Lung (tissue), 17 donors: ENCODE measurements at places on chromosomes 3 and 15.

DNA sequence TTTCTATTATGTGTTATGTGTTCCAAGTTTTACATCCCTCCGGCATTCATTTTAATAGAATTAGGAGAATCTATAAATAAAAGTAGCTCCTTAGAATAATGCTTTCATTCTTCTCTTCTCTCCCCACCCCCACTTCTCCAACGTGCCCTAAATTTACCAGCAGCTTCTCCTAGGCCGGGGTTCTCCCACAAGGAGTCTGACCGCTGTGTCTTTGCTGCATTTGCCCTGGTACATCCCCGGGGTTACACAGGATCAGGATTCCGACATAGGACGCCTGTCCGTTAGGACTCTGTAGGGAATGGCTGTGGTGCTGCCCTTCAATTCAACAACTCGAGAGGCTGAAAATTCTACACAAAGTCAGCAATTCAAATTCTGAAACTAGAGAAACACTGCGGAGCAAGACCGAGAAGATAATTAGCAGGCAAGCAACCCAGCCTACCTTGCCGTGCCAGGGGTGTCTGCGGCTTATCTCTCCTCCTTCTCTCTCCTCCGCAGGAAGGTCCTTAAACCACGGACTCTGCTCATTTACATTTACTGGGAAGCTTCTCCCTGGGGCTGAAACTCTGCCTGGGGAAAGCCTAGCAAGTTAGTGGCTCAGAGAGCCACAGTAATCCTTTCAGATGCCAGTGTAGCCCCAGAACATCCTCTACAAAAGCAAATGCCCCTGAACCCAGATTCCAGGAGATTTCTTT, 18.8 kb downstream of the PCSK6 start:
- no peak for DNase-seq

DNA sequence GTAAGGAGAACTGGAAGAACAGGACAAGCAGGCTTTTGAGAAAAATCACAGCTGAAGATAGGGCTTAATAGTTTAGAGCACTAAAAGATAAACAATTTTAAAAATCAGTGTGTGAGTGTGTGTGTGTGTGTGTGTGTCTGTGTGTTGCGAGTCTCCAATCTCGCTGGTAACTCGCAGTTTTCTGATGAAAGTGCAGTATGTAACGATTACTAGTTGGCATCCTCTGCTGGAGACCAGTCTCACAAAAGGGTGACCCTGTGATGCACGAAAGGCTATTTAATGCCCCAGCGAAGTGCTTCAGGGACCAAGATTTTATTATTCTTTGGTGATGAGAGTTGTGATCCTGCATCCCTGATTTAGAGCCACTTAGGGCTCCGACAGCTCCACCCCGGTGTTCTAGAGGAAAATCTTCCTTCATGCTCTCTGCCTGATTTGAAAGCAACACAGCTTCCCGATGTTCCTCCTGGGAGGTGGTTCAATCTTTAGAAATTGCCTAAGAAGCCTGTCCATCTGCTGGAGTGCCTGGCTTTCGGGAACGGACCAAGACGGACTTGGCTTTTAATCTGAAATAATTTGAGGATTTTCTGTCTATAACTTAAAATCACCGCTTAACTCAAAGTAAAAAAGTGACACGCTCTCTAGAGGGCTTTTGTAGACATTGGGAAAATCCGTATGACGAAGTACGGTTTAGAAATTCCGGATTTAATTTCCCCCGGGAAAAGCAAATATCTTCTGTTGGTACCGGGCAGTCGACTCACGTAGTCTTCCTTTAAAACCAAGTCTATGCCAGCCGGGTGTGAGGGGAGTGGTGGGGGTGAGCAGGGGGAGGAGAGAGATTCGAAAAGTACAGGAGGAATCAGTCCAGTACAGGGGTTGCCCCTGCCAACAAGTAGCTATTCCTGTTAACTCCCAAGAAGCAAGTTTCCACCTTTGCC, 1.1 kb upstream of the ALCAM start:
- peak; percentile 72 for DNase-seq

DNA sequence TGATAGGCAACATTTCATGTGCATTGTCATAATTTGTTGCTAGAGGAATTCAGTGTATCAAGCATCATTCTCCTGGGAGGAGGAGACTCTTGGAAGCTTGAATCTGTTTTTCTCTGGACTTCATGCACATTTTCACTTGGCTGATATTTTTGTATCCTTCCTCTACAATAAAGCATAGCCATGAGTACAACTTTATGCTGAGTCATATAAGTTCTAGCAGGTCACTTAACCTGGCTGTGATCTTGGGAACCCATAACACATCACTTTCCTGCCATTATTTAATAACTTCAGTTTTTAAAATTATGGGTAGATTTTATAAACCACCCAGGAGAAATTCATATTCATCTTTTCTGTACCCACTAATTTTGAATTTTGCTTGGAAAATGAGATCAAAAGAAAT, 203.0 kb upstream of the CD96 start:
- no peak for DNase-seq

DNA sequence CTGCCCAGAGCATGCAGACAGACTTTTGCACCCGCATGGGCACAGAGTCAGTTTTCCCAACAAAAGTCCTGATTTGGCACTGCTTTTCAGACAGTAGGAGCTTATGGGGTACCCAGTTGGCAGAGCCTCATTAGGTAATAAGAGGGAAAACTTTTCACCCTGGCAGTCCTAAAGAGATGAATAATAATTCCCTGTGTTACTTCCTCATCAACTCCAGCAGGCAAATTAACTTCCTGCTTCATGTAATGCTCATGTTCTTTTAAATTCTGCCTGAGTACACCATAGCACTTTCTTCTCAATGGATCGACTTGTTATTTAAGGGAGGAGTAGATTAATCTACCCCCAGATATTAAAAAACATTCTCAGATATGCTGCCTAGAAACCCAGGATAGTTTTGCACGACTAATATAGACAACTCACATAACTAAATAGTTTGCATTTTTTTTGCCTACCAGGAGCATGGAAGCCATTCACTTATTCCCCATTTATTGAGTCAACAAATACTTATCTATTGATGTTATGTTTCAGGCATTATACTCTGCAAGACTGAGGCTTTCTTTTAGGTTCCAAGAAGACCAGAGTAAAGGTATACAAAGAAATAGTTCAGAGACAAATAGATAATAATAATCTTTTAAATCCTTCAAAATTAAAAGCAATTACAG, 214.5 kb downstream of the KCNMB2 start:
- DNase-seq: no peak

DNA sequence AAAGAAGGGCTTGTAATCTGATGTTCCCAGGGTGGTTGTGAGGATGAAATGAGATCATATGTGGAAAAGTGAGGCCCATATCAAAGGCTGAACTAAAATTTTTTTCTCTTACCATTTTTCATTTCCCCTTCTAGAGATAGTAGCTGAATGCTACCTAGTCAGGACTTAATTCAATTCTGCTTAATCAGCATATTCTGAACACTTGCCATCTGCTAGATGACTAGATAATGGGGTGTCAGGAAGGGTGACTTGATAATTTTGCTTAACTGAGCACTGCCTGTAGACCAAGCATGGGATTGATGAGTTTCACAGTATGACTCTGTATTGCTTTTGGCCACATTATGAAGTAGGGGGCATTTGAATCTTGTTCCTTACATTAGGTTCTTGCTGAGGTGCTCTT, 136.2 kb downstream of the CHST2 start:
- no peak for DNase-seq

GRCh38 chr3:184235381-184236032, 6.1 kb downstream of the VWA5B2 start:
- no peak for DNase-seq

DNA sequence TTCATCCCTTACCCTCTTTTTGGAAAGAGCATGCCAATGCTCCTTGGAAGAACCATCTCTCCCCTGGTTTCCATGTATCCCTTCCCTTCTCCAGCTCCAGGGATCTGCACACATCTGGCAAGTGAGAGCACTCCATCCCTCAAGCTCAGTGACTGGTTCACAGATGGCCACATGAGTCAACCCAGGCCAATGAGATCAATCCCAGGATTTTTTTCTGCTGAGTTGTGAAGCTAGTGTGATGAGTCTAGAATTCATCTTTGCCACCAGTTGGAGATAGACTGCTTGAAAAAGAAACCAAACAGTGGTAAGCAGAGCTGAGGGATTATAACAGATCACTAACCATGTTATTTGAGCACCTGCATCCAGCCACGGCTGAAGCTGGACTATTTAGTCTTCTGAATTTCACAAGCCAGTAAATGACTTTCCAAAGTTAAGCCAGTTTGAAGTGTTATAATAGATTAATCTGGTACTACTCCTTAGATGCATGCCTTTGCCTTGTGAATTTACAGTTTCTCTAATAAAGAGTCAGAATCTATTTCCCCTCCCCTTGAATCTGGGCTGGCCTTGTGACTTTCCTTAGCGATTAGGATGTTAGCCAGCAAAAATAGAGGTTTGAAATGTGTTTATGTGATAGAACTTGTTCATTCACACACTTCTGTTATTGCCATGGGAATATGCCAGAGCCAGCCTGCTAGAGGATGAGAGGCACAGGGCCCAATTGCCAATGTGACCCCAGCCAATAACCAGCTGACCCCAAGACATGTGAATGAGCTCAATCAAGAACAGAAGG, 159.8 kb downstream of the WNT5A start:
- DNase-seq: no peak

DNA sequence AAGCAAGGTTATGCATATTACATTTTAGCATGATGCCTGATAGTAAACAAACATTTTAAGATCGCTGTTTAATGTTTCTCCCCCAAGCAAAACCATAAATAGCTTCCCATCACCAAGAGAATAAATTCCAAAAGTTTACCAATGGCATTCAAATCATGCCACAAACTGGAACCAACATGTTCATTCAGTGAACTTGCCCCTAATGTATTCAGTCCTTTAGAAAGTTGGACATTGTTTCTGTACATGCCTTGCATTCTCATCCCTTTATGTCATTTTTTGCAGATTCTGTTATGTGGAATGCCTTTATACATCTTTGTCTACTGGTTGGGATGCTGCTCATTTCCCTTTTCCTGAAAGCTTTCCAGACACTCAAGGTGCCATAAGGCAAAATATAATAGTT, 105.5 kb downstream of the PYDC2 start:
- DNase-seq: no peak

GRCh38 chr15:71187526-71187925, 72.3 kb downstream of the THSD4 start:
- no peak for DNase-seq

GRCh38 chr3:46847744-46848143, 15.5 kb downstream of the MYL3 start:
- no peak for DNase-seq

DNA sequence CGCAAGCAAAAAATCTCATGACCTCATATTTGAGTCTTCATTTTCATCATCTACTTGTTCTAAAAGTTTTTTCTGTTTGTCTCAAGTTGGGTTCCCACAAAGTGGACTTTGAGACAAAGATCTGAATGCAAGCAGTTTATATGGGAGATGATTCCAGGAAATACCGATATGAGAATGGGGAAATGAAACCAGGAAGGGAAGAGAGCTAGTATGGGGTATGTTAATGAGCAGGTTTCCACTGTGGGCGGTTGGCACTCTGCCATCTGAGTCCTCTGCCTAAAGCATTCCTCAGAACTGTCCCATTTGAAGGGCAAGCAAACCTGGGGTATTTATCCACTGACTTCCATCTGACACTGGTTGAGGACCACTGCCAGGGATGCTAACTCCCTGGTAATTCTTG, 8.8 kb downstream of the ADPRH start:
- DNase-seq: no peak

DNA sequence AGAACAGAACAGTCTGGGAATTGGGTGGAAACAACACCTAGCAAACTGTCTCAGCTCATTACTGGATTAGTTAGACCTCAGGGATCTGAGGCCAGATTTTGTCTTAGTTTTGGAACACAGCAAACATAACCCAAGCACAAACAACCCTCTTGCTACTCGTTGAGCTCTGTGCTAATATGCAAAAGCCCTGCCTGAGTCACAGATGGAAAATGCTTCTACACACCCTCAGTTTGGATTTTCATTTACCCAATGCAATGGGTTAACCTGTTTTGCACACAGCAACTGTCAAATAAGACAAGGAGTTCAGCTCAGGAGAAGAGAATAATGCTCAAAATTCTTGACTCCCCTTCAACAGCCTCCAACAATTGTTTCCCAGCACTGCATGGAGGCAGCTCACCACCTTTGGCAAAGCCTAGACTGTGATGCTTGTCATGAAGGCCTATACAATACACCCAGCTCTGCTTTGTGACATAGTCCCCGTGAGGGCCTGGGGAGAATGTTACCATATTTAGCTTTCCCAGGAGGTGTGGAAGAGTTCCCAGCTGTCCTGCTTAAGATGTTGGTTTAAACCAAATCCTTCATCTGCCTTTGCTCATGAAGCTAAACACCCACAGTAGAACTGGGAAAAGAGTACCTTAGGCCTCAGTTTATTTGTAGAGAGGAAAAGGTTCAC, 68.9 kb upstream of the MNS1 start:
- DNase-seq: peak; percentile 30

DNA sequence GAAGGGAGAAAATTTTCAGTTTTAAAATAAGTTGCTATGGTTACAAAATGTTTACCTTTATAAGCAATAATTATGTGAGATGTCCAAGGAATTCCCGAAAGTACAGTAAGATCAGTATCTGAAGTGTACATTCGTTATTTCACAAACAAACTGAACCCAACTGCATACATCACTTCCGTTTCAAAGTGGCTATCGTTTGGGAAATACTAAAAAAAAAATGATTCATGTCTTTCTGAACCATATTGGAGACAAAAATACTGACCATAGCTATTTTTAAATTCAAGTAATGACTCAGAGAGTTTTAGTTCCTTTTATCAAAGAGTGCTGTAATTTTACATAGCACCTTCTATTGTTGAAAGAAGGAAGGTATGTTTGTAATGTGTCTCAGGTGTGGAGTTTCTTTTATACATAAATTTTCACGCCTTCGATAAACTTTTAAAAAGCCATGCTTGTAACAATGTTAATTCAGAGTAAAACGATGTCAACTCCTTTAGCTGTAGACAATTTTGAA, 8.0 kb upstream of the ANKRD28 start:
- no peak for DNase-seq

DNA sequence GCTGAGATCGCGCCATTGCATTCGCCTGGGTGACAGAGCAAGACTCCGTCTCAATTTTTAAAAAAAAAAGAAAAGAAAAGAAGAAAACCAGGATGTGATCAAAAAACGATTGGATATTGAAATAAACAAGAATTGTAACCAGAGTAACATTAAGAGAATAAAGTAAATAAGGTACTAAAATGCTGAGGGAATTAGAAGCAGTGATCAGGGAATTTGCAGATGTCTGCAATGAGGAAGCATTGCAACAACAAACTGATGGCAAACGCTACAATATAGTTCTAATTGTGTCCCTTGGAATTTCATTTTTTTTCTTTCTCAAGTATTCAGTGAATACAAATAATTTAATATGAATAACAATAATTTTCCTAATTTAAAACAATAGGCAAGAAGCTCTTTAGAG, 1077.5 kb downstream of the TBL1XR1 start:
- peak; percentile 4 for DNase-seq

GRCh38 chr15:98744506-98744905, 96.2 kb downstream of the IGF1R start:
- no peak for DNase-seq

GRCh38 chr3:195160257-195160898, 110.6 kb downstream of the XXYLT1 start:
- peak; percentile 87 for DNase-seq

GRCh38 chr3:46356909-46357308, 3.0 kb downstream of the CCR2 start:
- no peak for DNase-seq

GRCh38 chr3:62911526-62911925, 36.3 kb upstream of the CADPS start:
- DNase-seq: no peak
